ENCODE measurements at places on chromosomes 16 and 17.
A peak's percentile ranks its signal among the peaks of the same experiment; 100 is the strongest.

- no peak for DNase-seq
Observed at GRCh38 chr16:30755955-30756780, 5.7 kb downstream of the CFAP119 start.

DNA sequence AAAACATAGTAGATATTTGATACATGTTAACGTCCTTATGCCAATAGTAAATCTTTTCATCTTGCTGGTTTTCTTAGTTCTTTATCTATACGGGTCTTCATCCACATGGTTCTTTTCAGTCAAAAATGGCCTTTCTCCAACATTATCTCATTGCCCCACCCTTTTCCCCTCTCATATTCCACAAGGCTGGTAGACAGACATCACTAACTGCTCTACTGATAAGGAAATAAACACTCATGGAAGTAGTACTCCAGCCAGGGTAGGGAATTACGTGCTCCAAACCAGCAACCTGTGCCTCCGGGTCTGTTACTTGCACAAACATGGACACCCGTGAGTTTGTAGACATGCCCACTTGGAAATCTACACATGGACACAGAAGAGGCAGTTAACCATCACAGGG is 141.4 kb downstream of the XYLT1 start:
- DNase-seq, result peak; percentile 81

DNA sequence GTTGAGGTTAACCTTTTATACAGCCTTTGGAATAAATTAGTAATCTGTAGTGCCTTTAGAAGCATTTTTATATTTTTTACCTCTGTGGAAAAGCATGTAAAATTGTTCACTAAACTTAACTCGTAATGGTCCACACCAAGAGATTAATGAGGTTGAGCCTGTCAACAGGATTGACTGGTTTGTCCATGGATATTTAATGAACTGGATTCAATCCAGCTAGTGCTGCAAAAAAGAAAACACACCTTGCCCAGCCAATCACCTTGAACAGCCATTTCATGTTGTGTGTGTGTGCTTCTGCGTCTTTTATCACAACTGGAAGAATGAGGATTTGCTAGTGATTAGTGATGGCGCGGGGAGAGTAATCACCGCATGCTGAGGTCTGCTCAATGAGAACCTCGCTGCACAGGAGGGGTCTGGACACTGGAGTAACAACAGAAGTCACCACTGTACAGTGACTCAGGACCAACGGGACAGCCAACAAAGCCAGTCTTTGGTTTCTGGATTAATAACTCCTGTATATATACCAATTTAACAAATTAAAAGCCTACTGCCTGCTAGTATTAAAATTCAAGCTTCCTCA is 33.7 kb downstream of the LITAFD start:
- DNase-seq, result no peak

DNA sequence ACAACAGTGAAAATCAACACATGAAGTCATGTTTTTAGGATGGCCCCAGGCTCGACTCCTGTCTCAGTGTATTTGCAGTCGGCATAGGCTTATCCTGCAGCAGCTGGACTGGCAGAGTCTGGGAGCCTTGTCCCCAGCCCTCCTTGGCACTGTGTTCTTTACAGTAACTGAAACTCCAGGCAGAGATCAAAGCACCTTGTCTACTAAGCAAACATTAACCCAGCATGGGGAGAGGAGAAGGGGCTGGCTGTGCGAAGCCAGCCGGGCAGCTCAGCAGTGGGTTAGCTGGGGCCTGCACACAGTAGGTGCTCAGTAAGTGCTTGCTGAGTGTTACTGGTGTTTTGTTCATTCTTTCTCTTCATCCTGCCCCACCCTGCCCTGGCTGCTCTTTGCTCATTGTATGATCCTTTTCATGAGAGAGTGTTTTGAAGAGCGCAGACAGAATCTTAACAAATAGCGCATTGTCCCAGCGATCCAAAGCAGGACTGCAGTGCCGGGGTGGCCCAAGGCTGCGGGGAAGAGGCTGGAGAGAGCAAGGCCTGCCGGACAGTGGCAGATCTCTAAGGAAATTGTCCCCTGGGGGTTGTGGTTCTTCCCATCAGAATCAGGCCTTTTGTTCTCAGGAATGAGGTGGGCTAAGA is 23.5 kb upstream of the ITGB4 start:
- no peak for DNase-seq

DNA sequence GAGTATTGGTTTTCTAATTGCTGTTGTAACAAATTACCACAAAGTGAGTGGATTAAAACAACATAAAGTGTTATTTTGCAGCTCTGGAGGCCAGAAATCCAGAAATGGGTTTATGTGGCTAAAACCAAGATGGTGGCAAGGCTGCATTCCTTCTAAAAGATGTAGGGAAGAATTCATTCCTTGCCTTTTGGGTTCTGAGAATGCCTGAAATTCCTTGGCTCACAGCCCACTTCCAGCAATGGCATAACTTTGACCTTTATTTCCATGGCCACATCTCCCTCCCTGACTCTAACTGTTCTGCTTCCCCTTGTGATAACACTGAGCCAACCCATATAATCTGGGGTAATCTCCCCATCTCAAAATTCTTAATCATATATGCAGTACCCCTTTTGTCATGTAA is 269.6 kb upstream of the RPL38 start:
- DNase-seq, result no peak

GRCh38 chr17:73650140-73650539 is 5.9 kb upstream of the SDK2 start:
- DNase-seq, result no peak

Measured in umbilical cord (tissue), 2 donors.